ENCODE measurements at places on chromosomes 4 and X.

DNA sequence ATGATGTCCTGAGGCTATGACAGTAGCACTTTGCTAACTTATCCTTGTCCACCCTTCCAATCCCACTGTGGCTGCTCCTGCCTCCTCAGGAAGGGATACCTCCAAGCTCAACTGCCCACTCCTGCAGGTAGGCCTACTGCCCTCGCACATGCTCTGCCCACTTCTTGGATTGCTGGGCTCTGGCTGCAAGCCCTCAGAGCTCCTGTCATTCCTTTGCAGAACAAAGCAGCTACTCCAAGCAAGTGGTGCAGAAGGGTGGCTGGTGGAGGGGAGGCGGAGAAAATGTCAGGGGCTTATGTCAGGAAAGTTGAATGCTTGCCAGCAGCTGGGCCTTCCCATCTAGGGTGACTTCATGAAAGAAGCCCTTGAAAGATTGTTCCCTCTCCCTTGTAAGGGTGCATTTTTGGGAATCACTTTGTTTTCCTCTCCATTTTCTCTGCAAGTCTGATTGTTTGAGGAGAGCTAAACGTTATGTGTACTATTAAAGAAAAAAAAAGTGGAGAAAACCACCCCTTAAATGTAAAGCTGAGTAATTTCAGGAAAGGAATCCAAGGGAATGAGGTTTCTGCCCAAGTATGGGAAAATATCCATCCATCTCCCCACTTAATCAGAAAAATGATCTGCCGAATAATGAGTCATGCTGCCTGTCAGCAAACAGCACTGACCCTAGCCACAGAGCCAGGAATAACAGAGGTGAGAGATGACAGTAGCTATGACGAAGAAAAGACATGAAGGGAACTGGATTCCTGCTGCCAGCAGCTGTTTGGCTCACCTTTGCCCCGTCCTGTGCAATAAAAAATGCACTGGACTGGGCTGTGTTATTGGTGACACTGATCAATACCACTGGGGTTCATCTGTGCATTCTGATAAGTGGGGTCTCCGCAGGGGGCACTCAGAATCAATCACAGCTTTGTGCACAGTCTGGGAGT lies 102.0 kb downstream of the RTL5 start:
- no peak for DNase-seq

- DNase-seq, result no peak
Observed at GRCh38 chrX:74523224-74523623, 91.2 kb downstream of the RLIM start.

DNA sequence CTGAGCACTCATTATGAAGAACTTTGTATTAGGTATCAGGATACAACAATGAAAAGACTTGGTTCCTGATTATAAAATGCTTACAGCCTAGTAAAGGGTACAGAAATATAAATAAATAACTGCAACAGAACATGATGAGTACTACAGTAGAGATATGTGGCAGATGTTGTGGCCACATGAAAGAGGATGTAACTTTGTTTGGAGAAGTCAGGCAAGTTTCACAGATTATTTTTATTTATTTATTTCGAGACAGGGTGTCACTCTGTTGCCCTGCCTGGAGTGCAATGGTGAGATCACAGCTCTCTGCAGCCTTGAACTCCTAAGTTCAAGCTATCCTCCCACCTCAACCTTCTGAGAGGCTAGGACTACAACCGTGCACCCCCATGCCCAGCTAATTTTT lies 15.8 kb upstream of the UBE2K start:
- no peak for DNase-seq

- DNase-seq, result peak; percentile 79
Observed at GRCh38 chrX:18424482-18425198, 768 bp upstream of the CDKL5 start.

DNA sequence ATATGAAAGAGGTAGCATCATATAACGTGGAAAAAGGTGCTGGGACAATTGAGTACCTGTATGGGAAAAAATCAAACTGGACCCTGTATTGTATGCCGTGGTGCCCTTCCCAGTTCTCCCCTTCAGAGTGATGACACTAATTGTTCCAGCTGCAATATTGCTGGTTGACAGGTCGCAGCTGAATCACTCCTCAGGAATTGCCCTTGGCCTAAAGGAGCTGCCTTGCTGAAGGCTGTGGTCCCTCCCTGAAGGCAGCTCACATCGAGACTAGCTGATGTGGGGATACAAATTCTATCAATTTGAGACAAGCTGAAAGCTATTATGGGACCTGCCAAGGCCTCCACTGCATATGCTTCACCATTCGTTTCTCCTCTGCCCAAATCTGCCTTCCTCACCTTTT lies 39.3 kb upstream of the CXCL8 start:
- no peak for DNase-seq

DNA sequence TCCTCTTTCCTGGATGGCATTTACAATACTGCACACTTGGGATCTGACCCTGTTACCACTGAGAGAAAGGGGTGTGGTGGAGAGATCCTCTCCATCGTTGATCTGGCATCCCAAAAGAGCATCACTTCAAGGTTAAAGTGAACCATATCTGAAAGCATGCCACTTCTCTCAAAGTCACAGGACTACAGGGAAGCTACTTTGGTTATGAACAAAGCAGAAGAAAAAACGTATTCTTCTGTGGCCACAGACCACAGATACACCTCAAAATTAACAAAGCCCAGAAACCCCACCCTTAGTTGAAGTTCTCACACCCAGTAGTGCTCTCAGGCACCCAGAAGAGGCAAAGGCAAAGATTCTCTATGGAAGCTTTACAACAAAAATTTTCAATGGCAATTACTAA lies 108.3 kb downstream of the JADE1 start:
- DNase-seq, result no peak

GRCh38 chr4:76003620-76004019 lies 3.7 kb downstream of the CXCL9 start:
- no peak for DNase-seq

GRCh38 chrX:75276666-75277065 lies 2.8 kb downstream of the UPRT start:
- DNase-seq, result no peak

DNA sequence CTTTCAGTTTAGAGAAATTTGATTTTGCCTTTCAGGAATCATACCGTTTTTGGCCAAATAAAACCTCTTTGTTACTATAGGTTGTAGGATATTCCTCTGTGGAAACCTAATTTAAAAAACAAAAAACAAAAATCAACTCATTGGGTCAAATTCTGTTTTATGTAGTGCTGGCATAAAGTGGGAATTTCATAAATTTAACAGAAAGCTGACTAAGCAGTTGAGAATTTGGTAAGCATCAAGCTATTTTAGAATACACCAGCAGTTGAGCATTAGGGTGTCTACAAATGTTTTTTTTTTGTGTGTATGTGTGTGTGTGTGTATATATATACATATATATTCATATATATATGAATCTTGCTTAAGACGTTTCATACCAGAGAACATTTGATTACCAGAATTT lies 47.4 kb downstream of the C4orf33 start:
- DNase-seq, result no peak

GRCh38 chrX:104833401-104833800 lies 267.4 kb downstream of the IL1RAPL2 start:
- DNase-seq, result no peak

GRCh38 chrX:153966841-153967535 lies 4.6 kb downstream of the HCFC1 start:
- no peak for DNase-seq

GRCh38 chr4:81272671-81273070 lies 57.6 kb upstream of the PRKG2 start:
- DNase-seq, result no peak

DNA sequence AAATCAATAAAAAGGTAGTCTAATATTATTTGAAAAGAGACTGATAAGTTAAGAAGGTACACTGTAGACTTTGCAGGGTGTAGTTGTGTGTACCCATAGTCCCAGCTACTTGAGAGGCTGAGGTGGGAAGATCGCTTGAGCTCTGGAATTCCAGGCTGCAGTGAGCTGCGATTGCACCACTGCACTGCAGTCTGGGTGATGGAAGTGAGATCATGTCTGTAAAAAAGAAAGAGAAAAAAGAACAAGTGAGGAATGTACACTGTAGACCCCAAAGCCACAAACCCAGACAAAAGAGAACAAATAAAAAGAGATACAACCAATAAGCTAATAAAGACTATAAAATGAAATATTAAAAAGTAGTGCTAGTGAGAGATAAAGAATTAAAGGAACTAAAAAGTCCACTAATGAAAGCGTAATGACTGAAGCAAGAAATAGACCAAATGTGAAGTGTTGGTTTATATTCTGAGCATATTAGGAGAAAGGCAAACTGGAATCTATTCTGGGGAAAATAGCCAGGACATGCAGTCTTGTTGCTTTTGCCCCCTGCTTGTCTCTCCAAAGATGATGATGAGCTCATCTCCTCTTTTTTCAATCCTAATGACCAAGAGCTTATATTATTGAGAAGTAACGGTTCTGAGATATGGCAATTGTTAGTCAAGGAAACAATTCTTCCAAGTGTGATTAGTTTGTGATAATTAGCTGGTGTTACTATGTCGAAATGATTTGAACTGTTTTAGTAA lies 19.1 kb downstream of the GSX2 start:
- no peak for DNase-seq

DNA sequence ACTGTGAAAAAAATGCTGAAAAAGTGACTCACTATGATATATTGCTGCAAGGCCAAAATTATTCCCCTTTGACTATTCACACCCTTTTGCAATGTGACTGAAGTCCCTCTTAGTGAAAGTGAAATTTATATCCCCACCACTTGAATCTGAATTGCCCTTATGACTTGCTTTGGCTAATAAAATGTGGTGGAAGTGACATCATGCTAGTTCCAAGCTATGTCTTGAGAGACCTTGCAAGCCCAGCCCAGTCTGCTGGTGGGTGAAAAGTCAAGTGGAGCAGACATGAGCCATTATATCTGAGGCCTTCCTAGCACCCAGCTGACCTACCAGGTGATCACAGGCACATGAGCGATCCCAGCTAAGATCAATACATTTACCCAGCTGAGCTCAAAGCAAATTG lies 94.7 kb downstream of the LINC00632 start:
- DNase-seq, result no peak

GRCh38 chr4:169143335-169143734 lies 127.4 kb downstream of the SH3RF1 start:
- no peak for DNase-seq

DNA sequence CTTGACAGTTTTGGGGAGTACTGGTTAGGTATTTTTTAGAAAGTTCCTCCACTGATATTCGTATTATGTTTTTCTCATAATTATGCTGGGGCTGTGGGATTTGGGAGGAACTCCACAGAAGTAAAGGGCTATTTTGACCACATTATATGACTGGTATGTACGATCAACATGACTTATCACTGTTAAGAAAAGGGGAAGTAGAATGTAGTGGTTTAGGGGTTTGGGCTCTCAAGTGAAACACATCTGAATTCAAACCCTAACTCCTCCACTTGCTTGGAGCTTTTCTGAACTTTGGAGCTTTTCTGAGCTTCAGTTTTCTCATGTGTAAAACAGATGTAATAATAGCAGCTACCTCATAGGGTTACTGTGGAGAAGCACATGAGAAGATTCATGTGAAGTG lies 96.4 kb upstream of the C1GALT1C1 start:
- no peak for DNase-seq

DNA sequence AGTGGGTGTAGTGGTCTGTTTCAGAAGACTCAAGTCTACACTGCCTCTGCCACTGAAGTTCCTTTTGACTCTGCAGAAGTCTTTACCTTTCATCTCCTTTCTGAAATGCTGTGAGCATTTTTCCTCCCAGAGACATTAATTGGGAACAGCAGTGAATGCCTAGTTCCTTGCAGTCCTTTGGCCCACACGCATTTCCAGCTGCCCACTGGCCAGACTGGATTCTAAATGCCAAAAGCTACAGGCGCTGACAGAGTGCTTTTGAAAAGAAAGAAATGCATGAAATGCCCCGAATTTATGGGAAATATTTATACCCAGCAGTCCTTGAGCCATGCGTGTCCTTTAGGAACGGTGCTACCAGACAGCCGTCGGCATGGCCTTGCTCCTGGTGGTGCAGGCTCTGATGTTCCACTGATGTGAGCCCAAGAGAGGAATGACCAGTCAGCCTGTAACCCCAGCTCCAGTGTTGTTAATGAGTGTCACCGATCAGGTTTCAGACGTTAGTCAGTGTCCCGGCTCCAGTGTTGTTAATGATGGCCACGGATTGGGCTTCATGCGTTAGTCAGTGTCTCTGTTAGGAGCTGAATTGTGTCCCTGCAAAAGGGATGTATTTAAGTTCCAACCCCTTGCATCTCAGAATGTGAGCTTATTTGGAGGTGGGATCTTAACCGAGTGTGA lies 132.6 kb downstream of the TBL1X start:
- DNase-seq, result no peak

DNA sequence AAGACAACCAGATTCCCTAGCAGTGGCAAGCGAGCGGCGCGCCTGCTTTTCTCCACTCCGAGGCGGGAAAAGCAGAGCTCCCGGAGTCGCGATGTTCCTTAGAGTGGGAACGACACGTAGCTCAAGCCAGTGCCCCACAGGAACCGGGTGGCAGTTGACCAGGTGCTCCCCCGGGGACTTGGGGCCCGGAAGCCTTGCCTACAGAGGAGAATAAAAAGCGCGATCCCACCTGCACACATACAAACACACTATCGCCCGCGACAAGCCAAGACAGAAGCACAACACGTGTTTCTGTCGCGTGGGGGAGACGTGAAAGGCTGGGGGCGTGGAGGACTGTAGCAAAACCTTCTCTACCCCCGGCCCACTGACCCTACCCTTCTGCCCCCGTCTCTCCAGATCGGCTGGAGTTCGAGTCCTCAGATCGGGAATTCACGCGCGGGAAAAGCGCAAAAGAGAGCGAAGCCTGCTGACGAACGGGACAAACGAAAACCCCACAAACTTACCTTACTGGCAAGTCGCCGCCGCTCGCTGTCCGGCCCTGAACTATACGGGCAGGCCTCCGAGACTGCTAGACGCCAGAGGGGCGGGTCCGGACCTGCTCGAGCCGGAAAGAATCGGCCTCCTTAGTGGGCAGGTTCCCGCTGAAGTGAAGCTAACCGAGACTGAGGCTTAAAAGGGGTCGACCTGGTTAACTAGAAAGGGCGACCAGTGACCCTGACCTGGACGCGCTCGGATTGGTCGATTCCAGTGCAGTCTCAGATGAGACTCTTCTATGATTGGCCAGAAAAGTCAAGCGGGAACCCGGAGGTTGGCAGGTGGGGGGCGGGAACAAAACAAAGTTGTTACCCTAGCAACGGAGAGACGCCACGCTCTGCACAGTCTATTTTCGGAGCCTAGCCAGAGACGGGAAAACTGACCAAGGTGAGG lies at the start of the genes DNAAF6 and NUP62CL:
Gene DNAAF6, plus strand, starts transcription at position 842 of the 927 bp plus-strand sequence. CDS start 6,265 bp downstream, outside the sequence.
Gene NUP62CL, minus strand, starts transcription at position 664 of the 927 bp plus-strand sequence. CDS start 31,287 bp downstream, outside the sequence.
- peak; percentile 50 for DNase-seq

Data from NCI-H2171 treated with DMSO at 0.1 percent for 48 hours (cell line).